AML-193 (cell line): ENCODE measurements at places on chromosomes 2 and 18.

- no peak for DNase-seq
These were observed 445.8 kb upstream of the RAB12 start for GRCh38 chr18:8163286-8163959.

DNA sequence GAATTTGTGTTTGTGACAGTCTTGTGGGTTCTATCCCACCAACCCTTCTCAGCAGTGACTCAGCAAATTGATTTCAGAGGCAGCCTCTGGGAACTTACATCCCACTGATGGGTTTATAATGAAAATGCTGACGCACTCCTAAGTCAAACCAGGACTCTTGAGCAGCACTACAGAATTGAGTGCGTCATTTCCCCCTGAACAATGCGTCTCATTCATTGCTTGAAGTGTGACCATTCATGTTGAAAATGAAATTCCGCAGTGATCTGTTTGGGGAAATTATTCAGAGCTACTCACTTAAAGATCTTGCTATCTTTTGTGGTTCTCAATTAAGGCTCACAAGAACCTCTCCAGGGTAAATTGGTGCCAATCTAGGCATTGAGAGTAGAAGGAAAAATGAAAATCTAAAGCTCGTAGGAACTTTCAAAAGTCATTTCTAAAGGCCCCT, 417.7 kb upstream of the SLC14A2 start:
- no peak for DNase-seq

DNA sequence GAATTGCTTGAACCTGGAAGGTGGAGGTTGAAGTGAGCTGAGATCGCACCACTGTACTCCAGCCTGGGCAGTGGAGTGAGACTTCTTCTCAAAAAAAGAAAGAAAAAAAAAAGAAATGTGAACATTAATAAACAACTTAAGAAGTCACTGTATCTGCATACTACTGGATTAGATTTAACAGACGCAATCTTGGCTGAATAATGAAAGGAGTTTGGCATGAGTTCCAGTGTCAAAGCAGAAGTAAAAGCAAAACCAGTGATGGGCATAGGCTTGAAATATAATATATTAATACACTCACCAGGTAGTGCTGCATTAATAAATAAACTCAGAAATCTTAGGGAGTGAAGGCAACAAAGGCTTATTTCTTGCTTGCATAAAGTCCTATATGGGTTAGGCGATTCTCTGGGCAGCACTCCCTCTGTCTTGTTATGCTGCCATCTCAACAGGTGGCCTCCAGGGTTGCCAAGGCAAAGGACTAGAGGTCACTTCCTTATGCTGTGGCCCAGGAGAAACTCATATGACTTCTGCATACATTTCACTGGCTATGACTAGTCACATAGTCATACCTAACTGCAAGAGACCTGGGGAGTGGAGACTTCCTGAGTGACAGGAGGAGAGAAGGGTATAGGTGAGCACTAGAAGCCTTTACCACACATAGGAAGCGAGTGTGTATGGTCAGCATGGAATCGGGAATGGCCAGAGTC, 296.2 kb upstream of the SPRED2 start:
- DNase-seq, result no peak

DNA sequence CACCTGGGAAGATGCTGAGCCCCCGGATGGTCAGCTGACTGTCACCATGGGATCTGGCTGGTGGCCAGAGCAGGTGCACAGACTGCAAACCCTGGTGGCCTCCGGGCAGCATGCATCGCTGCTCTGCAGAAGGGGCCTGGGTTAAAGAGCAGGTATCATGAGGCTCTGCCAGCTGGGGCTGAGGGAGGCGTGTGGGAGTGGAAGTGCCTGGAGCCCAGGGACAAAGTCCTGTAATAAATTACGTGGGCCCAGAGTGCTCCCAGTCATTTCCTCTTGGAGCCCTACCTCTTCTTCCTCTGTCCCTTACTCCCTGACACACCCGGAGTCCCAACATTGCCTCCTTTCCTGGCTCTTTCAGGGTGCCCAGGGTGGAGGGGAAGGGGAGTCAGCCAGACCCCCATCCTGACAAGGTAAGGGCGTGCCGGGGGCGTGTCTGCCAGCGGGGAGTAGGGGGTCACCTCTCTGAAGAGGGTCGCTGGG, at the start of gene MYO7B:
MYO7B (plus strand) TSS at position 262 of the 480 bp plus-strand sequence. CDS start 24,040 bp downstream, outside the sequence.
- DNase-seq, result no peak

- DNase-seq, result no peak
These were observed 389.6 kb downstream of the TGIF1 start for GRCh38 chr18:3839581-3839981.

DNA sequence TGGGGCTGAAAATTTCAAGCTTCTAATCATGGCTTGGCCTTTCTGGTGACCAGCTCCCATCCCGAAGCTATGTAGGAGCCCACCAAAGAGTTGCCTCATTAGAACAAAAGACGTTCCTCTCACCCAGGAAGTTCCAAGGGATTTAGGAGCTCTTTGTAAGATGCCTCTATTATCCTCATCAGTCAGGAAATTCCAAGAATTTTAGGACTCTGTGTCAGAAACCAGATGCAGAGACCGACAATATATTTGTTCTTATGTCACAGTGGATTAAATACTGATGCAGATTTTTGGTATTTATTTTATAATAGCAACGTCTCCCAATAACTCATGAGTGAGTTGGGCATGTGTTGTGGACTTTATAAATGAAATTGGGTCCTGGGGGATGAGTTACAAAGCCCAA, 91.8 kb upstream of the SKOR2 start:
- DNase-seq, result no peak
